Smooth muscle cell of the umbilical artery (primary cell): ENCODE measurements at places on chromosomes 16 and 17. TPM values are rescaled to one million over a fixed set of nuclear protein-coding genes. Genes with fewer than 3 reads are reported as not detected.

Gene NECAB2
- 0.37 TPM in 1 of 2 replicates, not detected in the other for total RNA-seq

Gene LRRC37B
- 7.4 and 7.8 TPM in 2 replicates for total RNA-seq

Gene NEUROD2
- not detected in 2 replicates for total RNA-seq

Gene MAPT
- under 0.01 and 0.69 TPM in 2 replicates for total RNA-seq

Gene CD300LB
- not detected in 2 replicates for total RNA-seq

Gene SPATA22
- not detected in 2 replicates for total RNA-seq

Gene KRT25
- not detected in 2 replicates for total RNA-seq

Gene EPN3
- 0.30 TPM in 1 of 2 replicates, not detected in the other for total RNA-seq
